ENCODE measurements at places on chromosomes 5 and 9. TPM values are rescaled to one million over a fixed set of nuclear protein-coding genes. Genes with fewer than 3 reads are reported as not detected.

Gene GABRA1
- not detected for total RNA-seq

DNA sequence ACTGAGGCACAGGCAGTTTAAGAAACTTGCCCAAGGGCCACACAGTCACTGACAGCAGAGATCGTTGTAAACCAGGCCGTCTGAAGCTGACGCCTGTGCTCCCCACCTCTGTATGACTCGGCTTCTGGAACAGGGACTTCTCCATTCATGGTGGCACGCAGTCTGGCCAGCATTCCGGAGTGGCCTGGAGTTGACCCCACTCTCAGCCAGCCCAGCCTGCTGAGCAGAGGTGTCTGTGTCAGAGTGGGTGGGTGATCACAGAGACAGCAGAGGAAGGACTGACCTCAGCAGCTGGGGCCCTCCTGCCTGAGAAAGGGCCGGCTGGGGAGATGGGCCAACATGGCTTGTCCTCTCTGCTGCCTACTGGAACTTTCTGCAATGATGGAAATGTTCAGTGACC, 12.6 kb downstream of the LRSAM1 start:
- DNase-seq = no peak

DNA sequence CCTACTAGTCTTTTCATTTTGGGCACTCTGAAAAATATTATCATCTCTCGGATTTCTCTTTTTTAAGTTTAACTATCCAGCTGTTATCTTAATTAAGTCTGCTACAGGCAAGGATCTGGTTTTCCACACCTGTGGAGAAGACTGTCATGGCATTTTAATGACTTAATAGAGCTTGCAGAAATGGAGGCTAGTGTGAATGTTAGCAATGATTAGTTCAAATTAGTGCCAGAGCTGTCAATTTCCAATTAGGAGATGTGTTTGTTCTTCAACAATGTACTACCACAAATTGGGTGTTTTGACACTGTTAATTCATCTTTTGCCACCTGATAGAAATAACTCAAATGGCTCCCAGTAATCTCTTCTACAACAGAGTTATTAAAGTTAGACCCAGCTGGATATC, 2023.0 kb upstream of the CDH9 start:
- no peak for DNase-seq

DNA sequence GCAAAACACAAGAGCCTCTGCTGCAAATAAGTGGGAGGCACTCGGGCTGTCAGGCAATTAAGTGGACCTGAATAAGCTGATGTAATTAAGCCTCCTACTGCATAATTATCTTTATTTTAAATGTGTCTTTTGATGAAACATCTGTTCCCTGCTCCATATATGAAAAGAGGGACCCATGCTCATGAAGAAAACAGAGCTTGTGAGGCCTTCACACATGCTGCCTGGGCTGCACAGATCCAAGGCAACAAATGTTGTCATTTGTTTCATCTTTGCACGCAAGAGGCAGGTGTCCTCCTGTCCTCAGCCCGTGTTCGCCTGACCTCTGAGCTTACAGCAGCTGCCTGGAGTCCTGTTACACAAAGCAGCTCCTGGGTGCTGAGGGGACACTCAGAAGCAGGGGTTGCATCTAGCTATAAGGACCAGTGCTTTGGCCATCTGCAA, 381.1 kb downstream of the ZNF608 start:
- no peak for DNase-seq

Gene IL9
- not detected for total RNA-seq

DNA sequence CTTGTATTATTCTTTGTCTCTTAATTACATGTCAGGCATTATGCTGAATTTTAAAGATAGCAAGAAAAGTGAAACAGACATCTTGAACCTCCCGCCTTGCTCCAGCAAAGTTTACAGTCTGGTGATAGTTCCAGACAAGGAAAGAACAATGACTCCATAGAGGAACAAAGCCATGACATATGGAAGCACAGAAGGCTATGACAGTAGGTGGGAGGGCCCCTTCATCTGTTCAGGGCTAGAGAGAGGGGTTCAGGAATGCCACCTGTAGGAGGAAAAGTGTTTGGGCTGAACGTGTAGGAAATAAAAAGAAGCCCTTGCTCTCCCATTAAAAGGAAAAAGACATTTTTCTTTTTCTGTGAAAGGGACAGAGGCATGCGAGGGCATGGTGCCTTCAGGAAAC, 315.6 kb downstream of the TRIM32 start:
- no peak for DNase-seq

Gene ACTBL2
- 0.07 TPM for total RNA-seq

DNA sequence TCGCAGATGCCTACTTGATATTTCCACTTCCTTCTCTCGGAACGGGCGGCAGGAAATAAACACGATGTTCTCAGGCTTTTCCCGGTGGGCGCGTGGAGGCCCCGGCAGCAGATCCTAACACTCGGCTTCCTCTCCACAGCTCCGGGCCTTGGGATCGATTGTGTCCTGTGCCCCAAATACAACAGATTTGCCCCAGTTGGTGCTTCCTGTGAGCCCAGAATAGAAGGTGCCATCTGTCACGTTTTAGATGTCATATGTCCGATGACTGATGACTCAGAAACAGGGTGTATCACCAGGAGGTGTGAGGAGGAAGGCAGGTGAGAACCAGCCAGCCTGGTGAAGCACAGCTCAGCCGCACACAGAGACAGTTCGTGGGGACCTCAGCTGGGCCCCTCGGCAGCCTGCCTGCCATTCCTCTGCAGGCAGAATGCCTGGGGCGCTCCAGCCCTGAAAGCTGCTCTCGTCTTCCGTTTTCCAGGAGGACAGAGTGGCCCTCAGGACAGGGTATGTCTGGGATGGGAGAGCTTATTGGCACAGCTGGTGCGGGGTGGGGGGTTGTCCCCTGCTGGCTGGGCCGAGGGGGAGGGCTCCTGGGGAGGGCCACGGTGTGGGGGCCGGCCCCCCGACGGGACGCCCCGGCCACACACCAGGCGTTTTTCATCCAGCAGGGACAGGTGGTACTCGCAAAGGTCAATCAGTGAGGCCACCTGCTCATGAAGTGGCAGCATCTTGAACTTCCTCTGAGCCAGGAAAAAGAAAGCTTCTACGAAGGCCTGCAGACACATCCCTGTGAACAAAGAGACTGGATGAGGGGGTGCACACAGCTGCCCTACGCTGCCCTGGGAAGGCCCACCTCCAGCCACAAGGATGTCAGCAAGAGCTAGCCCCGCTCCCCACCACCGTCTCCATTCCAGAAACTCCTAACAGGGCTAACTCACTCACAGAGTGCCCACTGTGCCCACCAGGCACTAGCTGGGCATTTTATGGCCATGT, 171.0 kb downstream of the DAB2IP start:
- DNase-seq = no peak

DNA sequence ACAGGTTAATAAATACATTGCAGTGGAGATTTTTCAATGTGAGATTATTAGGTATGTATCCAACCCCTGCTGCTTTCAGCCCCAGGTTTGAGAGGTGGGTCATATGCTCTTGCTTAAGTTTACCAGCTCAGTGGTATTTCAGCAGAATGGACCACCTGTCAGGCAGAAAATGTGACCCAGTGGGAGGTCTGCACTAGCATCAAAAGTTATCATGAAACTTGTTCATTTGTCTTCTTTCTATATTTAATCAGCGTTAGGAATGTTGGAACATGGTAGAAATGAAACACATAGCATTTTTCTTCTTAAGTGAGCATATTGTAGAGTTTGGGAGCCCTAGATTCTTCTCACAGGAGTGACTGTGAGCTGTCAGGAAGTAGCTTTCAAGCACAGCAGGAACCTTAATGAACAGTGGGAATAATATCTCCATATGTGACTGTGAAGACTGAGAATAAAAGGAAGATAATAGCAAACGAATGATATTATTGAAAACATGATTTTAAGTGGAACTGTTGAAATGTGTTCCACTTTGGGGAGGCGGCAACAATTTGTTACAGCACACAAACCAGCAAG, 596.9 kb upstream of the CDH6 start:
- no peak for DNase-seq

DNA sequence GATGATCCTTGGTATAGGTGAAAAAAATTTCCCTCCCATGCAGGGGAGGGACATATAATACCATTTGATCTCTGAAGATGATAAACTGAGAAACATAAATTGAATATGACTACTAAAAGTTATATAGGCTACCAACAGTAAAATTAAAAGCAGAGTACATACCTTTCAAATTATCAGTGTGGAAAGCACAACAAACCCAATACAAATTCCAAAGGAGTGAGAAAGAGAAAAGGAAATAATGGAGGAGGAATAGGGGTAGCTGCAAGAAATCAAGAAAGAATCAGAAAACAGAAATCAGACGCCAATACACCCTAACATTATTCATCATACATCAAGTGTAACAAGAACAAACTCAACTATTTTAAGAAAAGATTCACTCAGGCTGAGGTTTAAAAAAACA, 17.7 kb downstream of the GNAQ start:
- no peak for DNase-seq

Gene GRAMD2B
- total RNA-seq = 7.2 TPM

DNA sequence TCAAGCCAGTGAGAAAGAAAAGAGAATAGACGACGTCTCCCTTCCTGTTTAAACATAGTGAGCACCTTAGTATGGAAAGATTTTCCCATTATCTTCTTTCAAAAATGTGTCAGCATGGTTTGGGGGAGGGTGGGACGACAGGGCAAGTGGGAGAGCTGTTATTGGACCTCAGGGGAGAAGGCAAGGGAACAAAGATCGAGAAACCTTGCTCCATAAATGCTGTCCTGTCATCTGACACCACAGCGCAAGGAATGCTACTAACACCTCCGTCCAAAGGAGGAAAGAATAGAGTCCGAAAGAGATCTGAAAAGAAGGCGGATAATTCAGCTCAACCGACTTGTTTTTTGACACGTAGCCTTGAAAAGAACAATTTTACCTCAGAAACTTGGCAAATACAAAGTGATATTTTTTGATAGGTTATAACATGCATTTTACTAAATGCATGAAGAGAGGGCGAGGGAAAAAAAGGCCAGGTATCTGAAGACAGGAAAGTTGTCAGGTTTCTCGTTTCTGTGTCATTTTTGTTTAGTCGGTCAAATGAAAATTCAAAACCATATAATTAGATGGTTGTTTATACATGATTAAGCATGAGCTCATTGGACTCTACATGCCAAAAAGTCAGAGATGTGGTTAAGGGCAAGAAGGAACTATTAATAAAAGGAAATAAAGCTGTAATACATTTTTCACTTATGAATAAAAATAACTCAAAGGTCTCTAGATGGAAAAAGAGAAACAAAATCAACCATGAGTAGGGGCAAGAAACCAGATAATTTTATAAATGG, 155.7 kb downstream of the GLIS3 start:
- no peak for DNase-seq

Gene ACSL6
- total RNA-seq = 2.3 TPM

GRCh38 chr5:123365156-123365555, 58.0 kb downstream of the CEP120 start:
- no peak for DNase-seq

Gene INSL6
- not detected for total RNA-seq

GRCh38 chr5:150101023-150101422, 14.7 kb upstream of the CSF1R start:
- no peak for DNase-seq

GRCh38 chr9:107059220-107059619, 196.3 kb downstream of the ZNF462 start:
- no peak for DNase-seq

- DNase-seq = no peak
Measured at GRCh38 chr5:102539562-102539961, 40.8 kb upstream of the SLCO6A1 start.

DNA sequence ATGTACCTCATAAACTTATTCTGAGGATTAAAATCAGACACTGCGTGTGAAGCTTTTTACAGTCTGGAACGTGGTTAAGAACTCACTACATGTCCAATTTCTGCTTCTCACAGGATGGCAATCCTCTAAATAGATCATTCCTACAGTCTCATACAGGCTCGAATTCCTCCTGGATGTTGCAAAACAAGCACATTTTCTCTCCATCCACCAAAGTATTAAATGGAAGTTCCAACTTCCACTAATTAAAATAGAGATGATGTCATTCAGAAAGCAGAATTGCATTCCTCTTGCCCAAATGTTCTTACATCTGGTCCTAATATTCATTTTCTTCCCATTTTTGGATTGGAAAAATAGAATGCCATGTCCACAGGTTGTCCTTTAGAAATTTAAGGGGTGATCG, 145.5 kb upstream of the PCA3 start:
- DNase-seq = no peak

- no peak for DNase-seq
Measured at GRCh38 chr5:111127453-111128195, 35.5 kb downstream of the WDR36 start.

DNA sequence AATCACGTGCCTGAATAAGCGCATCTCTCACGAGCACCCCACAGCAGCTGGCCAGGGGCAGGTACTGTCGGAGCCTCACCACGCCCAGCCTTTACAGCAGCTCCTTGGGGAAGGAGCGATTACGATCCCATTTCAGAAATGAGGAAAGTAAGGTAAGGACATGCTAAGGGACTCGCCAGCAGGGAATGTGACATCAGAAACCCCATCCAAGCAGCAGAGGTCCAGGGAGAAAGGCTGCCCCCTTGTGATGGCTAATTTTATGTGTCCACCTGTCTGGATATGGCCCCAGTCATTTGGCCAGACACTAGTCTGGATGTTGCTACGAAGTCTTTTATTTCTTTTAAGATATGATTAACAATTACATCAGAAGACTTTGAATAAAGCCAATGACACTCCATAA, 77.3 kb downstream of the UBE2QL1 start:
- DNase-seq = peak; percentile 13

Gene INSYN2B
- not detected for total RNA-seq

- DNase-seq = no peak
Measured at GRCh38 chr9:89023740-89024139, 32.5 kb downstream of the S1PR3 start.

Gene PCDHA1
- total RNA-seq = not detected

Gene PAPPA
- 0.05 TPM for total RNA-seq
